ENCODE measurements at places on chromosomes 2 and 18. TPM values are rescaled to one million over a fixed set of nuclear protein-coding genes. Genes with fewer than 3 reads are reported as not detected.

The CHST10 gene
- 6.0 TPM for total RNA-seq

The UGGT1 gene
- total RNA-seq, result 118 TPM

The MROH2A gene
- total RNA-seq, result not detected

The PLGLB2 gene
- 1.3 TPM for total RNA-seq

The AQP12A gene
- total RNA-seq, result not detected

The GLI2 gene
- 10.0 TPM for total RNA-seq

The SERPINB11 gene
- not detected for total RNA-seq

The SERPINB2 gene
- total RNA-seq, result 14.4 TPM
